ENCODE measurements at places on chromosomes 1 and 21.

- no peak for DNase-seq
Observed at GRCh38 chr1:185956881-185957280, 222.7 kb downstream of the HMCN1 start.

DNA sequence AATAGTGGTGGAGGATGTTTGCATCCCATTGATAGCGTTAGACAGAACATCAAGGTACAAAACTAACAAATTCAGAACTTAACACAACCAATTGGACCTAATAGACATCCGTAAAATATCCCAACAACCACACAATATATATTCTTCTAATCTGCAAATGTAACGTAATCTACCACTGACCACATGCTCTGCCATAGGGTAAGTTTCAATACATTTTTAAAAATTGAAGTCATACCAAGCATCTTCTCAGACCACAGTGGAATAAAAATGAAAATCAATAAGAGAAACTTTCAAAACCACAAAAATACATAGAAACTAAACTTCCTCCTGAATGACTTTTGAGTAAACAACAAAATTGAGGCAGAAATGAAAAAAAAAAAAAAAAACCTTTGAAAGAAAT is 1087.5 kb downstream of the KCNT2 start:
- DNase-seq: no peak

DNA sequence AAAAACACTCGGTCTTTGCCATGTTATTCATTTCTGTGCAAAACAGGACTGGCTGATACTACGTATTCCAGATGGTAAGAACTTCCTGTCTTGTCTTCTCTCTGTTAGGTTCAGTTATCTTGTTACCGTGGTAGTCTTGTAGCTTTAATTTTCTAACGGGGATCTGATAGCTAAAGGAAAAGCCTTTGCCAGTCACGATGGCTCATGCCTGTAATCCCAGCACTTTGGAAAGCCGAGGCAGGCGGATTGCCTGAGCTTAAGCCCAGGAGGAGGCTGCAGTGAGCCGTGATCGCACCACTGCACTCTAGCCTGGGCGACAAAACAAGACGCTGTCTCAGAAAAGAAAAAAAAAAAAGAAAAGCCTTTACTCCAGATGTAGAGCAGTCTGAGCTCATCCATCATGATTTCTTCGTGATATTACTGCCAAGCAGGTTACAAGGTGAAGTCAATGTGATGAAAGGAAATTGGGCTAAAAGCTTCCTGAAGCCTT is 11.1 kb upstream of the MSTO1 start:
- no peak for DNase-seq

DNA sequence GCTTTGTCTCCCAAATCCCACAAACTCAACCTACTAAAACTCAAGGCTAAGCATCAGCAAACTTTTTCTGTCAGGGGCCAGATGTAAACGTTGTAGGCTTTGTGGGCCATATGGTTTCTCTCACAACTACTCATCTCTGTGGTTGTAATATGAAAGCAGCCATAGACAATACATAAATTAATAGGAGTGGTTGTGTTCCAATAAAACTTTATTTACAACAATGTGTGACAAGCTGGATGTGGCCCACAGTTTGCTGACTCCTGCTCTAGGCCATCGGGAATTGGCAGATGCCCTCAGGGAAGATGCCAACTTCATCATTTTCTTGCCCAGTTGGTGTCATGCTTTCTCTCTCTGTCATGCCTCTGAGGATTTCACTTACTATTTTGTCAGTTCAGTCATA is 17.5 kb upstream of the ERRFI1 start:
- no peak for DNase-seq

GRCh38 chr1:165468726-165469249 is 23.9 kb upstream of the RXRG start:
- no peak for DNase-seq

DNA sequence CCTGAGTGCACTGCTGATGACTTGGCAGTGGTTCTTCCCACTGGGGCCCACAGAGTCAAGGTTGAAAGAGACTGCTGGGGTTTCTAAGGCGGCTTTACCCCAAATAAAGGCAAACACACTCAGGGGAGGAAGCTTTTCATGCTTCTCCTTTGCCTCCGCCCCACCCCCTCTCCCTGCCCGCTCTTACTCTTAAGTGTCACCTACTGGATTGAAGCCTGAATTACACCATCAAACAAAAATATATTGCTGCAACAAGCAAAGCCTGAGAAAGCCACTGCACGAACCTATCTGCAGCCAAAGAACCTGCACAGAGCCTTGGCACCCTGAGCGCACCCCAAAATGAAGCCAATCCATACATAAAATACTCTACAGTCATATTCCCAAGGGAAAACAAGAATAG is 63.1 kb downstream of the PTGFR start:
- peak; percentile 14 for DNase-seq

GRCh38 chr1:94236630-94237290 is 624 bp downstream of the ARHGAP29 start:
- no peak for DNase-seq

GRCh38 chr21:38308532-38309119 is 51.8 kb downstream of the KCNJ15 start:
- no peak for DNase-seq

- DNase-seq: no peak
Observed at GRCh38 chr1:31216016-31216415, 23.7 kb downstream of the NKAIN1 start.

DNA sequence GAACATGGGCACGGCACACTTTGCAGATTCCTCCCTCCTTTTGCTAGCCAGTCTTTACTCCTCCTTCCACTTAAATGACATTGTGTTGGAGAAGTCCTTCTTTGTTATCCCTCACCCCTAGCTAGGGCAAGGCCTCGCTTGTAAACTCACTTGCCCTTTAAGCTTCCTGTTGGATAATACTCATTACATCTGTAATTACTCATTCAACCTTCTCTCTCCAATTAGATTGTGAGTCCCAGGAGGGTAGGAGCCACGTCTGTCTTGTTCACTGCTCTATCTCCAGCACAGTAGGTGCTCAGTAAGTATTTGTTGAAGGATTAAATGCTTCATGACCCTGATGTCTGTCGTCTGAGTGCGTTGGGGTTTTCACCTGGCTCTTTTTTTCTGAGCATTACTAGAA is 98.7 kb upstream of the USP24 start:
- DNase-seq: no peak

GRCh38 chr21:37210130-37210529 is 57.0 kb downstream of the VPS26C start:
- DNase-seq: peak; percentile 97

DNA sequence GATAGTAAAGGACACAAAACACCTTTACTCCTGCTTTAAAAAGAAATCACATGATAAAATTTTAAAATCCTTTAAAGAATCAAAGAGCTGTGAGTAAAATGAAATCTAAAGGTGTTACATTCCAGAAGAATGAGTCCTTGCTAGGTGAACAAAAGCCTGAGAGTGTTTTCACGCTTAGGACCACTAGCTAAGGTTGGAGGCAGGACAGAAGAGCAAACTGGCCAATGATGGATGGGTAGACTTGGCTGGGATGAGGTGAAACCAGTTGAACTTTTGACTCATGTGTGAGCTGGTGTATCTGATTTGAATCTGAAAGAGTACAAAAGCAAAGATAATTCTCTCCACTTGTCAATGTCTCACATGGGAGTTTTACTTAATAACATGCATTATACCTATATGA is 35.1 kb downstream of the CATSPERE start:
- no peak for DNase-seq

DNA sequence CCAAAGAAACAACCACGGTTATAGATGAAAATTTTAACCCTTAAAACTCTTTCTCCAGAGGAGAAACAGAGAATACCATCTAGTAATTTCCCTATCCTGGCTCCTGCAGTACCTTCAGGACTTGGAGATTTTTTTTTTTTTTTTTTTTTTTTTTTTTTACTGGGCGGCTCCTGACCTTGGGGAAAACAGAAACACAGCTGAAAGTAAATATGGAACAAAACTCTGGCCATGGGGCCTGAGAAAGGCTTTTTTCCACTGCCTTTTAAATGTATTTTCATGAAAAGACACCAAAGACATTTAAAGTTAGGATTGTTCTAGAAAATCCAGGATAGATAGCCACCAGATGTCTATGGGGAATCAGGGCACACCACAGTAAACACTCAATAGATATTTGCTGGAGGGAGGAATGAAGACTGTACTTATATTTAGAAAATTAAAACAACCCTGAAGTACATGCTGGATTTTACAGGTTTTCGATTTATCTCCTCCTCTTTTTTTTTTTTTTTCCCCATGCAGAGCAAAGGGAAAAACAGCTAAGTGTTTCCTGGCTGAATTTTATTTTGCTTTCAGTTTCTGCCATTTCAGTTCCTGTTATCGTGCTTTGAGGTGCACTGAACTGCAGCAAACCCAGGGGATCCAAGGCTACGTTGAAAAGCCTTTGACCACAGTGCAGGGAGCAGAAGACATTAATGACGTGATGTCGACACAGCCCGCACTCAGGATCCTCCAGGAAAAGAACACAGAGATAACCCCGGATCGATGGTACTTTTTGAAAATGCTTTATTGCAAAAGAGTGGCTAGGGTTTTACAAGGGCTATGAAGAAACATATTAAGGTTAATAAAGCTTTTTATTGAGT is 35.7 kb upstream of the CNN3 start:
- peak; percentile 83 for DNase-seq

DNA sequence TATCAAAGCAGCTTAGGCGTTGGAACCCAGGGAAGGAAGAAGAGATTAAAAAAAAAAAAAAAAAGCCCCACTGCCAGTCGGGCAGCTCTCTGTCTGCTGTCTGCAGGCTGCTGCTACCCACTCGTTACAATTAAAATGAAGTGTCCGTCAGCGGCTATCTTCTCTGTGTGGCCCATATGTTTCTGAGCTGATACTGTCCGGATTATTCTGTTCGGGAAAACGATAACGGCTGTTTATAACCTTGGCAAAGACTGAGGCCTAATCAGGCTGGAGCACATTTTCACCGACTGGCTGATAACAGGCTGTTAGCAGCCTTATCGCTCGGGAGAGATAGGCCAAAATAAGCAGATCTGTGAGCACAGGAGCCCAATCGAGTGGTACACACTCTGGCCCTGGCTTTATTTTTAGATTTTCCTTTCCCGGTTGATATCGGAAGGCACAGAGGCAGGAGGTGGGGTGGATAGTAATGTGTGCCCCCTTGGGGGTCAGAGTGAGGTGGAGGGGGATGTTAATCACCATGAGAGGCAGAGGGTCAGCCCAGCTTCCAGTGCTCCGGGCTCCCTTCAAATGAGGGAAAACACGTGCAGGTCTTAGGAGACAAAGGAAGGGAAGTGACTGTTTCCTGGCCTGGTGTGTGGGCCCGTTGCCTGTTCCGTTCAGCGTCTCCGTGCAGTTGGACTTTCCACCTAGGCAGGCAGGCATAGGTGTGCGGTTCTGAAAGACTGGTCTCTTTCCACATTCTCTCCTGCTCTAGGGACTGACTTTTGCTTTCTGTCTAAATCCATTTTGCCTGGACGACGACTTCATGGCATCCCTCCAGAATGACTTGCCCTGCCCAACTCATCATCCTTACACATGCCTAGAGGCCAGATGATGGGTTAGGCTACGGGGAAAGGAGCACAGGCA is 153.4 kb downstream of the PBX1 start:
- DNase-seq: no peak

- DNase-seq: no peak
Observed at GRCh38 chr1:195158091-195158490, 1450.1 kb downstream of the KCNT2 start.

DNA sequence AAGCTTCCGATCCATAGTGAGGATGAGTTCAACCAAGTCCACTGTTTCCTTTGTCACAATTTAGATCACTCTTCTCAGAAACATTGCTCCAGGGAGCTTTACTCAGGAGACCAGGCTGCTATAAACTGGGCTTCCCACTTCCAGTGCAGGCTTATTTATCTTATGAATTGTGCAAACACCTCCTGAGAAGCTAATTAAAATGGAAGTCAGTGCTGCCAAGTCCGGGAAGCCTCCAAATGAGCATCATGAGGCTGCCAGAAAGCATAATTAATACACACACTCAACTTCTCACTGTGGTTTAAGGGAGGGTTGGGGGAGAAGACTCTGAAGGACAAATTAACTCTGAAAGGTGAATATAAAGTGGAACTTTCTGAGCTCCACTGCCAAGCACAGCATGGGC is 145.0 kb upstream of the SGIP1 start:
- no peak for DNase-seq

- no peak for DNase-seq
Observed at GRCh38 chr1:22886211-22886610, 86.5 kb downstream of the LACTBL1 start.

DNA sequence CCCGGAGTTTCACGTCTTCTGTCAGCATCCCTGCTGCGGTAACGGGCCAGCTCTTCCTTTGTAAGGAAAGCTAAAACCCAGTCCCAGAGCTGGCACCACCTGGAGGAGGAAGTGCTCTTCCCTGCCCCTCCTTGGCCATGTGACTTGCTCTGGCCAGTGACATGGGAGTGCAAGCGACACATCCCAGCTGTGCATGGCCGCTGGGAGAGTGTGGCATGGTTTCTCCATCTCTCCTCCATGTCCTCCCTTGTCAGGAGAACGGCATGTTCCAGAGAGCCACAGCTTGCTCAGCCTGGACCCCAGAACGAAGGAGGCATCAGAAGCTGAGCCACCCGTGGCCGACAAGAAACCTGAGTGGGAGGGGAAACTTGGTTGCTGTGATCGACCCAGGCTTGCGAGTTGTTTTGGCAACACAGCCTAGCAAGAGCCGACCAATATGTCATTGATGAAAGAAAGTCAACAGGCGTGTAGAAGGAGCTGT is 2.7 kb upstream of the PRXL2B start:
- DNase-seq: no peak

DNA sequence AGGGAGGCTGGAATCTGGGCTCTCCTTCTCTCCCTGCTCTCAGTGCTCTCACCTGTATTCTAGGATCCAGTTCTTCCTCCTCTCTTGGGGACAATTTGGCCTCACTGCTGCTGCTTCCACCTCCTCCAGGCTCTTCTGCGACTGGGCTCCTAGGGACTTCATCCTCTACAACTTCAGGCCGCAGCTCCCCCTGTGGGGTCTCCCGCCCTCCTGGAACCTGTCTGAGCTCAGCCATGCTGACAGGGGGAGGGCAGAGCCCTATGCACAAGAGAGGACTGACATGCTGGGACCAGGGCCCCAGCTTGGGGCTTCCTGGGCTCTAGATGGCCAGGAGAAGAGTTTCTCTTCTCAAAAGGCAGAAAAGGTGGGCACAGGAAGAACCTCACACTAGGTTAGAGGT is 1.0 kb downstream of the SH3BP5L start:
- DNase-seq: no peak

- no peak for DNase-seq
Observed at GRCh38 chr1:19088717-19089442, 121.2 kb downstream of the UBR4 start.

DNA sequence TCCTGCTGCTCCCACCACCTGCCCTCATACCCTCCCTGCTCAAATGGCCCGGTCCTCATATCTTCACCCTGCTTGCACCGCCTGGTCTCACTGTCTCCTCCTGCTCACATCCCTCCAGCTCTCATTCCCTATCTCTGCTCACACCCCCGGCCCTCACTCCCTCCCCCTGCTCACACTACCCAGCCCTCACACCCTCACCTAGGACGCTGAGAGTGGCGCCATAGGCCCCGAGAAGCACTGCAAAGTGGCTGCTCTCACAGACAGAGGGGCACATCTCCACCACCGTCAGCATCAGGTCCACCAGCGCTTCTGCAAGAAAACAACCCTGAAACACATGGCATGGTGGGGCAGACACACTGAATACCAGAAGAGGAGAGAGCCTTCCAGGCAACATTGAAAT is 38.6 kb downstream of the MRAP start:
- no peak for DNase-seq
